ENCODE measurements at places on chromosomes 11 and 22.
A peak's percentile ranks its signal among the peaks of the same experiment; 100 is the strongest.

- no peaks in the 10 kb centered on the region for H3K4me1 ChIP-seq
- no peaks in the 10 kb centered on the region for H3K27me3 ChIP-seq
Observed at GRCh38 chr11:115623021-115623451, 118.8 kb upstream of the CADM1 start.

DNA sequence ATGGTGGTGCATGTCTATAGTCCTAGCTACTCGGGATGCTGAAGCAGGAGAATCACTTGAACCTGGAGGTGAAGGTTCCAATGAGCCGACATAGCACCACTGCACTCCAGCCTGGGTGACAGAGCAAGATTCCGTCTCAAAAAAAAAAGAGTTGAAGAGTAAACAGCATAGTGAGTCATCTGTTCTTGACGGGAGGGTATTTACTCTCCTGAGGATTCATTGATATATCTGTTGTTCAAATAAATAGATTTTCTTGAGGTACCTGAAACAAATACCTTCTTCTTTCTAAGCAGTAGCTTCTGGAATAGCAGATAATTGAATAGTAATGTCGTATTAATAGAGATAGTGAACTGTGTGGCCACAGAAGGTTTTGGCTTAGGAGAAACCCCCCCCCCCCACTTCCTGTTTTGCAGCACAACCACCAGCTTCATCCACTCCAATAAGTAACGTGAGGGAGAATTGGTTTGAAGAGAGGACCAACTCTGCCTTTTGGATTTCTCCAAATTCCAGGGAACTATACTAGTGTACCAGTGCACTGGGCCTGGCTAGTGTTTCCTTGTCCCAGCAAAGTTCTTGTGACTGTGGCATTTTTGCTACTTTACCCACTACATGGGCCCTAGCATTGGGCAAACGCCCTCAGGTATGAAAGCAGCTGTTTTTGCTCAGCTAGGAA, 90.0 kb downstream of the PRMT3 start:
- H3K4me3 ChIP-seq: no peak overlapping the region
- H3K4me1 ChIP-seq: peaks cover 7% of the 10 kb centered on the region
- no peaks in the 10 kb centered on the region for H3K27me3 ChIP-seq
- H3K36me3 ChIP-seq: peaks cover 3% of the 10 kb centered on the region
- H3K27ac ChIP-seq: peak overlapping the region; percentile 18
- no peak for DNase-seq

DNA sequence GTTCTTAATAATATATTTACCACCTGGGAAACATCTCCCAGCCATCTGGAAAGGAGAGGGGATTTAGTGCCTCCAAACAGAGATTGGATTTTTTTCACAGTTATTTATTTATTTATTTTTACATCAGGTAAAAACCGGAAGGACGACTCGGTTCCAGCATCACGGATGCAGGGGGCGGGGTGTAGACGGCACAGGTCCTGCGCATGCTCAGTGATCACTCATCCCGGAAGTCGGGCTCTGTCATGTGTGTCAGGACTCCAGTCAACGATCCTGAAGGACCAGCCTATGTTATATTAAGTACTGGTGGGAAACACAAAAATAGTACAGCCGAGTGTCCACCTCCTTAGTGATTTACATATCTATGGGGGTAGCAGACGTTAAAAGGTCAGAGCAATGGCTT, 467.6 kb downstream of the NTM start:
- no peak overlapping the region for H3K4me3 ChIP-seq
- no peaks in the 10 kb centered on the region for H3K27me3 ChIP-seq
- no peaks in the 10 kb centered on the region for H3K4me1 ChIP-seq
- no peak for DNase-seq
- H3K27ac ChIP-seq: no peak overlapping the region

DNA sequence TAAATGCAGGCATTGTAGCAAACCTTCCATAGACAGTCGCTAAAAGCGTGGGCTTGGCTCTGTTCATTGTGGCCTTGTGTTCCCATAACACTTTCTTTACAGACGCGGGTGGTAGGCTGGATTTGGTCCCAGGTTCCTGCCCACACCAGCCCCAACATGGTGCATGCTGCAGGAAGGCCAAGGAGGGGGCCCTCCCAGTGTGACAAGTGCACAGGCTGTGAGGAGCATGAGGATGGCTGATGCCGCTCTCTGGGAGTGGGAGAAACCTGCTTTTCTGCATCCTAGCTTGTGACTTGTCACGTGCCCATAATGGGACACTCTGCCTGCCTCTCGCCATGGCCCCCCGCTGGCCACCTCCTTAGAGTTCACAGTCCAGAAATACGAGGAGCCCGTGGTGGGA, 161.8 kb upstream of the B3GAT1 start:
- no peaks in the 10 kb centered on the region for H3K36me3 ChIP-seq
- peaks cover 3% of the 10 kb centered on the region for H3K27me3 ChIP-seq
- H3K27ac ChIP-seq: no peak overlapping the region
- no peaks in the 10 kb centered on the region for H3K4me1 ChIP-seq

DNA sequence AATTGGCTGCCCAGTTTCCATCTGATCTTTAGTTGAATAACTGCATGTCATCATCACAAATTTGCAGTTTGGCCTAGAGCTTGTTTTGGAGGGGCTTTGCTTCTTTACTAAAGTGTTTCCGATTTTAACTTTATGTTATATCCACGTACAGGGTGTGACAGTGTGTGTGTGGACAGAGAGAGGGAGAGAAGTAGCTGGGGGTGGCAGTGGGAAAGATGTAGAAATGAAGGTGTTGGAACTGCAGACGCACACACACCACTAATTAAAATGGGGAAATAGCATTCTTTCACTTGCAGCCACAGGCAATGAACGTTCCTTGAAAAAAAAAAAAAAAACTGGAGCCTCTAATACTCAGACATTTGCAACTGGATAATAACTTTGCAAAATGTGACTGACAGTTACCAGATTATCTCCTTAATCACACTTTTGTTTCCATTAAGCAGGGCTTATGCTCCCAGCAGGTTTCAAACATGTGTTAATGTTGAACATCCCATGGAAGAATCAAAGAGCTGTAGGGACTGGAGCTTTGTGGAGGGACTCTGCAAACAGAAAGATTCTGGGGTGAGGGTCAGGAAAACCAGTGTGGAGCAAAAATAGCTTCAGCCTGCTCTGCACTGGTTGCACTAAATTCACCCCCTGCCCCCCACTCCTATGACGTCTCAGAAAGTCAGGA, 238.1 kb upstream of the TENM4 start:
- no peaks in the 10 kb centered on the region for H3K36me3 ChIP-seq
- no peak for DNase-seq
- H3K4me3 ChIP-seq: no peak overlapping the region
- no peaks in the 10 kb centered on the region for H3K27me3 ChIP-seq
- H3K4me1 ChIP-seq: no peaks in the 10 kb centered on the region

DNA sequence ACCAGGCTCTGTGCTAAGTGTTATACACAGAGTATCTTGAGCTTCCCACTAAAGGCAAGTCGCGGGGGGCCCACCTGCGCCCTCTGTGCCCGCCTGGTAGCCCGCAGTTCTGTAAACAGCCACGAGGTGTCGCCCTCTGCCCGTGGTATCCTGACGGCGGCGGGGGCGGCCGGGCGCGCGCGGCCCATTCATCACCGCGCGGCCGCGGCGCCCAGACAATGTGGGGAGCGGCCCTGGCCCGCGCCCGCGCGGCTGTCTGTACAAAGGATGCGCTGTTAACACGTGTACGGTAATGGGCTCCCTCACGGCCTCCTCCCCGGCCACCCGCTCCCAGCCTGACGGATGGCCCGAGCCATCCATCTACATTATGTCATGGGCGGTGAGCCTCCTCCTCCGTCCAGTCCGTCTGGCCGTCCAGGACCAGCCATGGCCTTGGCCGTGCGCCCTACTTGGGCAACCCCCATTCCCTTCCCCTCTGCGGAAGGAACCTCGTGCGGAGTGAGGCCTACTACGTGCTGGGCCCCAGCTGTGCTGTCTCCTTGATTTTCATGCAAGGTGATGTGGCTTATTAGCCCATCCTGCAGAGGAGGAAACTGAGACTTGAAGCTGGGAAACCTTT, 99.4 kb downstream of the MIAT start:
- H3K4me3 ChIP-seq: no peak overlapping the region
- peaks cover 3% of the 10 kb centered on the region for H3K36me3 ChIP-seq
- peak; percentile 28 for DNase-seq
- no peak overlapping the region for H3K27ac ChIP-seq
- no peaks in the 10 kb centered on the region for H3K4me1 ChIP-seq
- peaks cover 1% of the 10 kb centered on the region for H3K27me3 ChIP-seq

DNA sequence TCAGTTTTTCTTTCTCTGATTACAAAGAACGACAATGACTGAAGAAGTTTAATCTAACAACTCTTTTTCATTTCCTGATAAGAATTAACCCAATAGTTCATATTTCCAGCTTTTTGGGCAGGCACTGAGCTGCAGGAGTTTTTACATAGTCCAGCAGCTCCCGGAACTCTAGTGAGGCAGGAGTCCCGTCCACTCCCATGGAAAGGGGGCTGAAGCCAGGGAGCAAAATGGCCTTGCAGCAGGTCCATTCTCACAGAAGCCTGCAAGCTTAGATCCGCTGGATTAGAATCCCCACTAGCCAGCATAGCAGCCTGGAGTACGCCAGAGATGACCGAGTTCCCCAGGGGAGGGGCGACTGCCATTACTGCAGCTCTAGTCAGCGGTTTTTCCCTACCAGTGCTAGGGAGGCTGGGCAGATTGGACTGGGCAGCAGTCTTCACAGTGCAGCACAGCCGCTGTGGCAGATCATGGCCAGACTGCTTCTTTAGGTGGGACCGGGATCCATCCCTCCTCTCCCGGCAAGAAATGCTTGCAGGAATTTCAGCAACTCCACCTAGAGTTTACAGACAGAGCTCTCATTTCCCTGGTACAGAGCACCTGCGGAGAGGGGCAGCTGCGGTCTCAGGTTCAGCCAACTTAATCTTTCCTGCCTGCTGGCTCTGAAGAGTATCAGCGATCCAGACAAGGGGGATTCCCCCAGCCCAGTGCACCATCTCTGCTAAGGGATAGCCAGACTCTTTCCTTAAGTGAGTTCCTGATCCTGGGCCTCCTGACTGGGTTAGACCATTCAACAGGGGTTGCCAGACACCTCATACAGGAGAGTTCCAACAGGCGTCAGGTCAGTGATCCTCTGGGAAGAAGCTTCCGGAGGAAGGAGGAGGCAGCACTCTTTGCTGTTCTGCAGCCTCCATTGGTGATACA, 742 bp upstream of the CASP4 start:
- peaks cover 18% of the 10 kb centered on the region for H3K36me3 ChIP-seq
- H3K4me3 ChIP-seq: peak overlapping the region; percentile 87
- H3K4me1 ChIP-seq: peaks cover 50% of the 10 kb centered on the region
- peaks cover 2% of the 10 kb centered on the region for H3K27me3 ChIP-seq
- H3K27ac ChIP-seq: peak overlapping the region; percentile 80
